ENCODE measurements at places on chromosomes 5 and 9.

GRCh38 chr5:96236831-96237230 lies 196.2 kb downstream of the PCSK1 start:
- no peak for DNase-seq

- no peak for DNase-seq
These were observed 115.0 kb upstream of the EPB41L4A start for GRCh38 chr5:112534067-112534583.

DNA sequence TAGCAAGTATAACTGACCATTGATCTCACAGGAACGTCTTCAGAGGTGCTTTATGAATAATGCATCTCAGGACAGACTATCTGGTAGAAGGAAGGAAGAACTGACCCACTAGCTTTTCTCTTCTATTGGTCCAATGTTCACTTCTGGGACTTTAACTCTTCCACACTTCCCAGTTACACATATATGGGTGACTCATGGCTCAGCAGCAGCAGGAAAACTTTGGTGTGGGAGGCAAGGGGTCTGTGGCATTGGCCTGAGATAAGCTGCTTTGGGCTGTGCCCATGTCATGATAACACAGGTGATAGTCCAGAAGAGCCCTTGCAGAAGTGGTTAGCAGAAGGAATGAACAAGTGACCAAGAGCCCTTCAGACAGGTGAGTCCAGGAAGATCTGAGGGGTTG lies 148.8 kb downstream of the RAB3C start:
- DNase-seq: no peak

- DNase-seq: peak; percentile 13
These were observed 1.0 kb downstream of the PRDM6 start for GRCh38 chr5:123089914-123090660.
